Tibial artery (tissue), 4 donors: ENCODE measurements at places on chromosomes 5 and 9.
A peak's percentile ranks its signal among the peaks of the same experiment; 100 is the strongest.

- no peak for DNase-seq
Measured at GRCh38 chr5:105789246-105789645, 1881.5 kb downstream of the EFNA5 start.

DNA sequence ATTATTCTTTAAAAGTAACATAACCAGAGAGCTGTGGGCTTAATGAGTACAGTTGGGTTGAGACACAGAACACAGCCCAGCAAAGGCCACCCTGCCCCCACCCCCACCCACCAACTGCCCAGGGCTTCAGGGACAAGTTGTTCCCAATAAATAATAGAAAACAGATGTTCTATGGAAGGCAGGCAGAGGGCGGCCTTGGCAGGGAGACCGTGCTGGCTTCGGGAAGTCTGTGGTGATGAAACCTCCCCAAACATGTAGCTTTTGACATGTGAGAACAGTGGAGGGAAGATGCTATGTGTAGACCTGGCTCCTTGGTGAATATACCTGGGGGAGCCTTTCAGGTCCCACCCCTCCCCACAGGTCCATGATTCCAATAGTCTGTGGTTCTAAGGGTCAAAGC, 10.0 kb downstream of the TRAF1 start:
- DNase-seq = peak; percentile 94

- DNase-seq = peak; percentile 88
Measured at GRCh38 chr5:74640450-74640953, at the start of gene ENC1. Gene ENC1 (minus strand): TSS chr5:74640728. CDS start chr5:74636485, 4,243 bp downstream.

GRCh38 chr9:127723444-127723843, 7.6 kb downstream of the TTC16 start:
- no peak for DNase-seq

- DNase-seq = no peak
Measured at GRCh38 chr5:179914032-179914755, 6.5 kb upstream of the TBC1D9B start.

DNA sequence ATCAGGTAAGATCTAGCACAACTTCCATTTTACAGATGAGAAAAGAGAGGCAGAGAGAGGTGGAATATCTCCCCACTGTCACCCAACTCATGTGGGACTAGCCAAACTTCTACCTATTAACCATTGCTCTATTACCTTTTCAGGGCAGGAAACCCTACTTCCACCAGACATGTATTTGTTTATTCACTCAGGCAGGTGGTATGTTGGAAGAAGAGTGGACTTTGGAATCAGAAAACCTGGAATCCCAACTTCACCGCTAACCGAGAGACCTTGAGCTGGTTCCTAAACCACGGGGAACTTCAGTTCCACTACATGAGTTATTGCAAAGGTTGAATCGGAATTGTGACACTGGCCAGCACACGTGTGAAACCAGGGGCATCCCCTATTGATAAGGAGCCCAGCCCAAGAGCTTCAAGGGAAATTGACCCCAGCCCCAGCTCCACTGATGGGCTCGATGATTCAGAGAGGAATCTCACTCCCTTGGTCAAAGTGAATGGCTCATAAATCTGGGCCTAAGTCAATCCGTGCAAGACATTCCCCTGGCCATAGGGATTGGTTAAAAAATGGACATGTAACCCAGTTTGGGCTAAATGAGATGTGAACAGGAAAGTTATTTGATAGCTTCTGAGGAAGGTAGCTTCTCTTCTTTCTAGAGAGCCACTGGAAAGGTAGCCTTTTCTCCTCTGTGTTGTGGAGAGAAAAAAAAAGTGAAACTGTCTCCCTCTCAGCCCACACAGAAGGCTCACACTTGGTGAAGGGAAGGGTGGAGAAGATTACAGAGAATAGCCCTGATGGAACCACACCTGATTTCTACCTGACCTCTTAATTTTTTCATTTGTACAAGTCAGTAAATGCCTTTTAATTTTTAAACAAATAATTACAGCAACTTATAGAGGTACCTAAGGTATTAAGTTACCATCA, 5.5 kb upstream of the GLIS3 start:
- no peak for DNase-seq

GRCh38 chr9:115367780-115368525, 250.0 kb upstream of the TNC start:
- DNase-seq = no peak

- DNase-seq = no peak
Measured at GRCh38 chr9:18441261-18441660, 32.7 kb upstream of the ADAMTSL1 start.

DNA sequence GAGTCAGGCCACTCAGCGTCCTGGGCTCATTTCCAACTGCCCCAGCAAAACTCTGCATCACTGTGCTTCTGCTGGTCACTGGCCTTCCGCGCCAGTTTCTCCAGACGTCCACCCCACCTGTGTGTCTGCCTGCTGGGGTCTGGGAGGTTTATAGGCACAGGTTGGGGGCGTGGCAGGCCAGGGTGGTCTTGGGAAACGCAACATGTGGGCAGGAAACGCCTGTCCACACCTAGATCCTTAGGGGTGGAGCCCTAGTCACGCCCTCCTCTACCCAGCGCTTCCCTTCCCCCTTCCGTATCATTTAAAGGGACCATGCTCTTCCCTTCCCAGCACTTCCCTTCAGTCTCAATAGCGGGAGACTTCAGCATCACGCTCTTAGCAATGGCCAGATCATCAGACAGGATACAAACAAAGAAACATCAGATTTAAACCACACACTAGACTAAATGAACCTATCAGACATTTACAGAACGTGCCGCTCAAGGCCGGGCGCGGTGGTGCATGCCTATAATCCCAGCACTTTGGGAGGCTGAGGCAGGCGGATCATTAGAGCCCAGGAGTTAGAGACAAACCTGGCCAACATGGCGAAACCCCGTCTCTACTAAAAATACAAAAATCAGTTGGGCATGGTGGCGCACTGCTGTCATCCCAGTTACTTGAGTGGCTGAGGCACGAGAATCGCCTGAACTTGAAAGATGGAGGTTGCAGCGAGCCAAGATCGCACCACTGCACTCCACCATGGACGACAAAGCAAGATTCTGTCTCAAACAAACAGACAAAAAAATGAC, 11.8 kb upstream of the BTNL9 start:
- no peak for DNase-seq

DNA sequence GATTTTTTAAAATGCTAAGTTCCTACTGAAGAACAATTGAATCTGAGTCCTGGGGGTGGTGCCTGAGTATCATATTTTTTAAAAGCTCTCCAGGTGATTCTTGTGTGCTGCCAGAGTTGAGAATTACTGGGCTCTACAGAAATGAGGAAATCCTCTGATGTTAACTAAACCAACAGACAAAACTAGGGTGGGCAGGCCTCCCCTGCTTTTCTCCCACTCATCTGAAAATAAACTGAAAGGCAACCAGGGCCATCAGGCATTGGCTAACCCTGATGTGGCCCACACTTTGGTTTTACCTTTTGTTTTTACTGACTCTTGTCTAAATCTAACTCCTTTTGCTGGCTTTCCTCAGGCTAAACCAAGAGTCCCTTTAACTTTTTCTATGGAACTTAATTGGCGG, 13.3 kb upstream of the CTNNA1 start:
- DNase-seq = no peak

GRCh38 chr9:128627906-128628305, 28.7 kb downstream of the DYNC2I2 start:
- DNase-seq = no peak

- DNase-seq = no peak
Measured at GRCh38 chr5:3187771-3188425, 407.7 kb upstream of the IRX1 start.

DNA sequence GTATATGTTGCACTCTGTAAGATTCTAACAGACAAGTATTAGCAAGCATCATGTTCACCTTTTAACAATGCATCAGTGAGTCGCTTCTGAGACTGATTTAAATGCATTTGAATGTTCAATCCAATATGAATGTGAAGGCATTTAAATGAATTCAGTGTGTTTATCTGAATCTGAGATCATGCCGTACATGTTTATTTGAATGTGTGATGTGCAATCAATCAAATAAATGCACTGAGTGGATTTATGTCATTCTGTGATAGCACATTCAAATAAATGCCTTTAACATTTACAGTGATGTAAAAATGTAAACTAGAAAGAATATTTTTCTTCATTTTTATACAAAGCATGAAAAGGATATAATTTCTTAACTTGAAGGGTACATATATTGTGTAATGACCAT, 1063.5 kb upstream of the NUDT12 start:
- DNase-seq = no peak

DNA sequence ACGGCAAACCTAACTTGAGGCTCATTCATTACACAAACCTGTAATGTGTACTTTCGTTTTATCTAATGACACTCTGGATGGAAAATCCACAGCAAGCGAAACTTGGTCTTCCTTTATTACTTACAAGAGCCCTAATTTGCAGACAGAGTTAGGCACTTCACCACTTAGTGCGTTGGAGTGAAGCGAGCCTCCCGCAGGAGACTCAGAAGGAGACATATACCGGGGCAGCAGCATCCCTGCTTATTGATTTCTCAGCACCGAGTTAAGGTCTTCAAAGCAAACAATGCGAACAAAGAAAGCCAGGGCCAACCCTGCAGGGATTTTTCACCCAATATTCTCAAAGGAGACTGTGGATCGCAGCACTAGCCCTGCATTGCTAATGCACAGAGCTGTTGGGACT, 28.6 kb downstream of the LSM11 start:
- no peak for DNase-seq
